Cerebellum (tissue), 4 donors: ENCODE measurements at places on chromosomes 3 and 15. TPM values are rescaled to one million over a fixed set of nuclear protein-coding genes. Genes with fewer than 3 reads are reported as not detected.

DNA sequence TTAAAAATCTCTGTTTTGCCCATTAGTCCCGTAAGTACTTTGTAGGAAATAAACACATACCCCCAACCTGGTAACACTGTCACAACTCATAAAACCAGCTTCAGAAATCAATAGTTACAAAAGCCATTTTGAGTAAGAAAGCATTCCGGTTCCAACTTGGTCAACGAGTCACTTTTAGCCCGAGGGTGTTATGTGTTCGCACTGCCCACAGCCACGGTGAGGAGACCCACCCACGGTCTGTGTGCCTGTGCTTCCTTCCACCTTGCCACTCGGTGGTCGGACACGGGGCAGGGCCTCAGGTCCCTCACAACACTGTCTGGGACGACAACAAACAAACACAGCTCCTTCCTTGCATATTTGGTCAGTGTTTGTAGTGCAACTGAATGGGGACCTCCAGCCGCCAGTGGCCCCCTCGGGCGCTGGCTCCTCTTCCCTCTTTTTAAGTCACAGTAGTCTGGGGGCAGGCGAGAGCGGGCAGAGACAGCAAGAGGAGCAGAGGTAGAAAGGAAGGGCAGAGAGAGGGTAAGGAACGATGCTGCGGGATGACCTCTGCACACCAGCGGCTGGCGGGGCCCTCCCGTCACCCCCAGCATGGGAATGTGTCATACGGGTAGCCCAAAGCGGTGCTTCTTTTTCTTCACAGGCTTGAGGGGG, 5.2 kb upstream of the MUSTN1 start:
- no peak for DNase-seq

DNA sequence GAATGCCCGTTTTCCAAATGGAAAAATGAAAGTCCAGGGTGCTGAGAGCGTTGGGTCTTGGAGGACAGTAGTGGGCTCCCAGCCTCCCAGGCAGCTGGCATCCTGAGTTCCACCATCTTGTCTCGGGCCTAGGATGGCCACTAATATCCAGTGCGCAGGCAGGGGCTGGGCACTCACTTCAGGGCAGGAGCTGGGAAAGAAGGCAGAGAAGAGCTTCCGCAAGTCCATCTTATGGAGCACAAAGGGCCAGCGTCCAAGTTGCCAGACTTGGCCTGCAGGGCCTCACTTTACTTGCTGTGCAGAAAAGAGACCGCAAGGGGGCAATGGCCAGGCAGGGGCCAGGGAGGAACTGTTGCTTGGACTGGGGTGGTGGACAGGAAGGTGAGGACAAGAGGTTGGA, 46.1 kb downstream of the IQSEC1 start:
- DNase-seq: no peak

Gene ZSCAN2
- total RNA-seq: 24.3 TPM

Gene USP13
- total RNA-seq: 13.8 TPM

GRCh38 chr3:120604784-120605183, 8.6 kb downstream of the NDUFB4 start:
- DNase-seq: no peak

DNA sequence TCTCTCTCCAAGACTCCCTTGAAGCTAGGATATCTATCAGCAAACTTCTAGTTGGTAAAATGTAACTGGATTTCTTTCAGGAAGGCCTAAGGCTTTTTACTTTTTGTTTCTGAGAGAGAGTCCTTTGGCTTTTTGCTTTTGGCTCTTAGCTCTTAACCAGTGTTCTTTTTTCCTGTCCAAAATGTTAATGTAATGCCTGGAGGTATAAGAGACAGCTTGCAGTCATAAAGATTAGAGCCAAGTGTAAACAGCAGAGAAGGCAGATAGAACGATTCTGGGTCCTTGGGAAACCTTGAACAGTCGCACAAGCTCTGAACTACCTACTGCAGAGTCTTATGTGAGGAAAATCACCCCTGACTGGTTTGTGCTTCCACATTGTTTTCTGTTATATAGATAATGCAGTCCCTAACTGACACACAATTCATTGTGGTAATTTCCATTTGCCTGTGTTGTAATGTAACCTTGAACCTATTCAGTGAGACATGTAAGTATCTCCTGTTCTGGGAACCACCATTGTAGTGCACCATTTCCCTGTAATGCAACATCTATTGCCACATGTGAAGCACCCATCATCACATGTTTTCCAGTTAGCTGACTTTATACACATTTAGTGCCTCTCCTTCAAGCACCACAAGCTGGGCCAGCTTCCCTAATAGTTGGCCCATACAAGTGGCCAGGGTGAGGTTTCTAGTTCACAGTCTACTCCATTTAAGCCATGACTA, 1311.9 kb downstream of the ROBO1 start:
- DNase-seq: no peak

Gene GOLGA8M
- total RNA-seq: 0.82 TPM

GRCh38 chr3:149306751-149307434, 26.5 kb downstream of the TM4SF18 start:
- DNase-seq: no peak

GRCh38 chr3:58335652-58335947, 2.9 kb downstream of the PXK start:
- DNase-seq: no peak

Gene SLC7A14
- total RNA-seq: 11.9 TPM

DNA sequence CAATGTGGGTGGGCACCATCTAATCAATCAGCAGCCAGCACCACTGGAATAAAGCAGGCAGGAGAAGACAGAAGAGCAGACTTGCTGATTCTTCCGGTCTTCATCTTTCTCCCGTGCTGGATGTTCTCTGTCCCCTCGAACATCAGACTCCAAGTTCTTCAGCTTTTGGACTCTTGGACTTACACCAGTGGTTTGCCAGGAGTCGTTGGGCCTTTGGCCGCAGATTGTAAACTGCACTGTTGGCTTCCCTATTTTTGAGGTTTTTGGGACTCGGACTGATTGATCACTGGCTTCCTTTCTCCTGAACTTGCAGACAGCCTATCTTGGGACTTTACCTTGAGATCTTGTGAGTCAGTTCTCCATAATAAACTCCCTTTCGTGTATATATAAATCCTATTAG, 292.8 kb downstream of the BCHE start:
- no peak for DNase-seq

- DNase-seq: no peak
Observed at GRCh38 chr3:44077267-44077666, 164.4 kb upstream of the TOPAZ1 start.

DNA sequence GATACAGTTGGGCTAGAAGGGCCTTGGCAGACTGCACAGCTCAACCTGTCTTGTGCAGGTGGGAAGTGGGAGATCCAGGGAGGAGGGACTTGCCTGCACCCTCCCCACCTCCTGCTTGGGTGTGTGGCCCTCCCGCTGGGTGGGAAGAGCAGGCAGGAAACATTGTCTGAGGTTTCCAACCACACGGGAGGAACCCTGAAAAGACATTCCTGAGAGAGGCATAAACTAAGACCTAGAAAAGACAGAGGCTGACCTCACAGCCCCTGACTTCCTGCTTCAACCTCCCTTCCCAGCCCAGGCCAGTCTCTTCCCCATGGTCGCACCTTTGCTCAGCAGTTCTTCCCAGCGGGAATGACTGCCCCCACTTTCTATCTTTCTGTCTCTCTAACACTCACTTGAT, 46.3 kb upstream of the INSYN1 start:
- no peak for DNase-seq

GRCh38 chr3:48431224-48432029, 1.5 kb upstream of the PLXNB1 start:
- DNase-seq: no peak

DNA sequence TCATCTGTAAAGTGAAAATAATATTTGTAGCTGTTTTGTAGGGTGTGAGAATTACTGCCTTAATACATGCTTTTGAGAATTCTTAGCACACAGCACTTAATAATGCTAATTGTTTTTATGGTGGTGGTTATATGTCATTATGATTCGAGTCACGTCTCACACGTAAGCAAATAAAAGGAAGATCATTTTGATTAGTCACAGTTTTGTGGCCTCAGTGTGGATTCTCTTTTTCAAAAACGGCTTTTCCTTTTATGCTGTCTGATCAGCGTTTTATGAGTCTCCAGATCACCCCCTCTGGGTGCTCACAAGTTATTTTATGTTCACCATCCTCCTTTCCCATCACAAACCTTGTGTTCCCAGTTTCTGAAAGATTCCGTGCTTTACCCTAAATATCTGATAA, 255.6 kb upstream of the CNTN4 start:
- DNase-seq: no peak

- DNase-seq: no peak
Observed at GRCh38 chr15:25134546-25134945, 179.8 kb downstream of the SNRPN start.

GRCh38 chr15:43294091-43294706, 27.5 kb upstream of the TGM5 start:
- DNase-seq: no peak

DNA sequence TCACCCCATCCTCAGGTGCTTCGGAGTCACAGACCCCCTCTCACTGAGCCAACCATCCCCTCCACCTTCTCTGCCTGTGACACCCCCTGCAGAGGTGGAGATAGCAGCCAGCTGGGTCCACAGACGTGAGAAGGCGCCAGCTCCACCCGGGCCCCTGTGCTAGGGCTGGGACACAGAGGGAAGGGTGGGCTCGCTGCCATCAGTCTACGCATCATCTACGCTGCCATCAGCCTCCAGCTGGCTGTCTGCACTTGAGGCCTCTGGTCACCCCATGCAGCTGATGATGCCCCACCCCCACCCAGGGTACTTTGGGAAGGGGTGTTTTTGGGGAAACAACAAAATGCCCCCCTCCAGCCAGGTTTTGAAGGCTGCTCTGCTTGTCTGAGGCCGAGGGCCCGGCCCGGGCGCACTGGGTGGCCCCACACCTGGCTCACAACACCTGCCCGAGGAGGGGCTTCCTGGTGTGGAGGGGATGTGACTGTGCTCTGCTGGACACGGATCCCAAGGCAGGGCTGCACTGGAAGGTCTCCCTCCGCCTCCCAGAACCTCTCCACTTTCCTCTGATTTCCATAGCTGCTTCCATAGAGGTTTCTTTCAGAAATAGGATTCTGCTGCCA, 163.4 kb upstream of the IQSEC1 start:
- no peak for DNase-seq

DNA sequence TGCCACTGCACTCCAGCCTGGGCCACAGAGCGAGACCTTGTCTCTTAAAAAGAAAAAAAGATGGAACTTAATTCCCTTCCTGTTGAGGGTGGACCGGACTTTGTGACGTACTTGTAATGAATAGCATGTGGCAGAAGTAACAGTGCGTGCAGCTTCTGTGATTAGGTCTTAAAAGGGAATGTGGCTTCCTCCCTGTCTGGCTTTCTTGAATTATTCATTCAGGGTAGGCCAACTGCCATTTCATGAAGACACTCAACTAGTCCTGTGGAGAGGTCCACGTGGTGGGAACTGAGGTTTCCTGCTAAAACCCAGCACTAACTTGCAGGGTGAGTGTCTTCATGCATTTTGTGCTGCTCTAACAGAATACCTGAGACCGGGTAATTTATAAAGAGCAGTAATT, 98.9 kb upstream of the PIAS1 start:
- DNase-seq: no peak

GRCh38 chr3:161682715-161683114, 186.1 kb downstream of the OTOL1 start:
- DNase-seq: no peak

DNA sequence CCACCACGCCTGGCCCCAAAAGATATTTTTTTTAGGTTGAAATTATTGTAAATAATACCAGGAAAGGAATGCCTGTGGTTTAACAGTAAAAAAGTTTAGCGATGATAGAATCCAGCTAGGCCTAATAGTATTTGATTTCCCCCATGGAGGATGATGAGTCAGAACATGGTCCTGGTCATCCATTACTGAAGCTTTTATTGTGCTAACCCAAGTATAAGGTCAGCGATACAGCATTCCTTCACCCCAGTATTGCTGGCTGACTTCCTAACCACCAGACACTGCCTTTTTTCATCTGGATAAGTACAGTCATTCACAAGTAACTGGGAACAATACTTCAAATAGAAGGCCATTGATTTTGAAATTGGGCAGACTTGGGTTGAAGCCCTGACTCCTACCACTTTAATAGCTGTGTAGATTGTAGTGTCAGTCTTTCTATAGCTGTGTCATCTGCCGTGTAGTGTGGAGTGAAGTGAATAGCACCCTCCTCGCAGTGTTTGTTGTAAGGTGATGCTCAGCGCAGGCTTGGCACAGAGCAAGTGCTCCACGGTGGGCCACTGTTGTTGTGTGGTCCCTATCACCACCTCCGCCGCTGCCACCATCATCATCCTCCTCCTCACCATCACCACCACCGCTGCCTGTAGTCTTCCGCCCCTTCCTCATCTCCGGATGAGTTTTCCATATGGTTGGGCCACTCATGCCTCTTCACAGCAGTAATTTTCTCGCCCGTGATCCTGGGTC, 436.0 kb upstream of the TPM1 start:
- no peak for DNase-seq

Gene MME
- 1.8 TPM for total RNA-seq

Gene MRPL3
- 86.5 TPM for total RNA-seq

GRCh38 chr15:63990454-63990853, 55.8 kb downstream of the DAPK2 start:
- no peak for DNase-seq

- DNase-seq: no peak
Observed at GRCh38 chr15:90394074-90394473, 6.0 kb downstream of the IQGAP1 start.

DNA sequence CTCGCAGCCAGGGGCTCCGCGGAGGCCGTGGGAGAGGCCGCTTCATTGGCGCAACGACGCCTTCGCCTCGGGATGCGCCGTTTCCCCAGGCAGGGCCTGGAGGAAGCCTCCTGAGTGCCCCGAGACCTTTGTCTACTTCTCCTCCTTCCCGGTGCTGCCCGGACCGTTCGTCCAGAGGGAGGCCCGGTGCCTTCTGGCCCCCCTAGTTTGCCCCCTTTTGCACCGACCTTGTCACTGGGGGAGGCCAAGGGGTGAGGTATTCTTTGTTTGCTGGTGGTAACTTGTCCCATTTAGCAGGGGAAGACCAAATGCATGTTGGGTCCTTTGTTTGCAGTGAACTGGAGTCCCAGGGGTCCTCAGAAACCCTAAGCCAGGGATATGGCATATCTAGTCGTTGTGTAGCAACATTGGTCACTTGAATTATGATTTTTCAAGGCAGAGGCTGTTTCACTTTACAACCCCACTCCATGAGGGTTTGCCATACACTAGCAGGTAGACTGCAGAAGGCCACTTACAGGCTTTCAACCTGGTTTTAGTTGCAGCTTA, 615 bp downstream of the DHX30 start:
- no peak for DNase-seq

DNA sequence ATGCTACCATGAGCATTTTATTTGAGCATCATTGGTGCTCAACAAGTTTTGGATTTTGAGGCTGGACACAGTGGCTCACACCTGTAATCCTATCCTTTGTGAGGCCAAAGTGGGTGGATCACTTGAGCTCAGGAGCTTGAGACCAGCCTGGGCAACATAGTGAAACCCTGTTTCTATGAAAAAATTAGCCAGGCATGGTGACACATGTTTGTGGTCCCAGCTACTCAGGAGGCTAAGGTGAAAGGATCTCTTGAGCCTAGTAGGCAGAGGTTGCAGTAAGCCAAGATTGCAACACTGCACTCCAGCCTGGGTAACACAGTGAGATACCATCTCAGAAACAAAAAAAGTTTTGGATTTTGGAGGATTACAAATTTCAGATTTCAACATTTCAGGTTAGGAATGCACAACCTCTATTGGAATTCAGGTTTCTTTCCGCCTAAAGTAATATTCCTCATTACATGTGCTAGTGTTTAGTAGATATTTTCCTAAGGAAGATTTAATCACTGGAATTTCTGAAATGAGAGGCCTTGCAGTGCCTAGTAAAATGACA, 27.6 kb downstream of the CNOT10 start:
- DNase-seq: no peak
